Karpas-422 (cell line): ENCODE measurements at places on chromosomes 1 and 21.
A peak's percentile ranks its signal among the peaks of the same experiment; 100 is the strongest.

DNA sequence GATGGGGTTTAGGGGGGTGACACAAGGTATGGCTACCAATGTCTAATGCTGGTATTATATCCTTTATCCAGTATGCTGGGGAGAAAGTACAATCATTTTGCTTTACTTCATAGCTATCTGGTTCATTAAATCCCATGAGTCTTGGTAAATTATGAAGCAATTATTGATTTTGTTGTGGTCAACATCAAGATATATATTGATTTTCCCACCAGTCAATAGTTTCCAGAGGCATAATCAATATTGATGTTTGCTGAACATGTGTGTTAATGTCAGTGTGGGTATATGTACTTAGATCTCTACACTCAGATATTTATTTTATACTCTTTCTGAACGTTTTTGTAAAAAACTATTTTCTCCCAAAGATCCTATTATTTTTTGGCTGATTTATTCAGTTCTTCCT is 155.5 kb downstream of the BACH1 start:
- no peak for DNase-seq

- no peak for DNase-seq
Measured at GRCh38 chr1:227557962-227558725, 5.2 kb upstream of the ZNF678 start.

GRCh38 chr1:245234217-245235081 is 79.7 kb downstream of the KIF26B start:
- no peak for DNase-seq

DNA sequence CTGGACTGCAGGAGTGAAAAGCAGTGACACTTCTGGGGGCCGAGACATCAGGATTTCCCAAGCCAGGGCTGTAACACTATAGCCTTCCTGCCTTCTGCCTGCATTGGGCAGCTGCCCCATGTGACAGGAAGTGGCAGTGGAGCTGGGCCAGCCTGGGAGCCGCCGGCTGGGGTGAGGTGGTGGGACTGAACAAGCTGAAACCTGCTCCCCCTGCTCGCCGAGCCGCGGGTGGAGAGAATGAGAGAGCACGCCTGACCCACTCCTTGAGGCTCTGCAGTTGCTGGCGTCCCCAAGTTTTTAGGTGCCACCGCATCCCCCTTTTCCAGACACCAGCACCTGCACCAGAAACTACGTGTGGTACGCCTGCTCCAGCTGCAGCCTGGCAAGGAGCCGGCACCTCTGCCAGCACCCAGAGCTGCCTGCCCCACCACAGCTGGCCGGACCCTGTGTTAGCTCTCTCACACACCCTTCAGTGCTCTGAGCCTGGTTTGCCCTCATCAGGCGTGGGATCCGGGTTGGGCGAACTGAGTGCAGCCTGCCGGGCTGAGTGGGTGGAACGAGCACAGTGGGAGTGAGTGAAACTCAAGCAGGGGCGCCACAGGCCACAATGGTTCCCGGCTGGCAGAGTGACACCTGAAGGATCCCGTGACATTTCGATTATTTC is 119.4 kb downstream of the AKT3 start:
- DNase-seq, result no peak

- DNase-seq, result no peak
Measured at GRCh38 chr1:176752505-176752904, 289.5 kb downstream of the PAPPA2 start.

DNA sequence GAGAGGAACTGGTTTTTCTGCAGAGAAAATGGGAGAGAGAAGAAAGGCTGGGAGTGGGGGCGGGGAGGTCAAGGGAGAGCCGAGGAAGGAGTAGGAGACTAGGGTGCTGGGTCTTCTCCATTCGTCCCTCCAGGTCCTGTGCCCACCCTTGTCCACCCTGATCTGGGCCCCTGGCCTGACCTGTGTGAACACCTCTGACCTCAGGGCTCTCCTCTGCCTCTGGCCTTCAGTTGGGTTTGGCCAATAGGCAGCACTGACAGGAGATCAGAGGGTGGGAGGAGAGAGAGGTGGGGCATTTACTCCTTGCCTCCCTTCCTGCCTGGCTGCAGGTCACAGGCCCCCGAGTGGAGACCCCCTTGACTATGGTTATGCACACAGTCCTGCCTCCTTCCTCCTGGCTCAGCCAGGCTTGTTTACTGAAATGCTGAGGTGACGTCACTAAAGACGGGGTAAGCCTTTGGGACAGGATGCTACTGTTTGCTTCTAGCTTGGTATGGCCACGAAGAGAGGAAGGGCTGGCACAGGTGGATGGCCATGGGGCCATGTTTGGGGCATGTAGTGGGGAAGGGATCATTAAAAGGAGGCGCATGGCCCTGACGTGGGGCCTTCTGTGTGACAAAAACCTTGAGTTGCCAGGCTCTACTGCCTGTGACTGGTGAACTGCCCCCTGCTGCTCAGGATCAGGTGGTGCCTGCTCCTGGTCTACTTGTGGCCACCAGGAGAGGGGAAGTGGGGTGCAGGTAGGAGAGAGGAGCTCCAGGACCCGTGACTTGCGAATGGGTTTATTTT is 248.7 kb upstream of the CSF3R start:
- DNase-seq, result peak; percentile 75

- DNase-seq, result no peak
Measured at GRCh38 chr1:219858980-219859379, 69.4 kb downstream of the SLC30A10 start.

DNA sequence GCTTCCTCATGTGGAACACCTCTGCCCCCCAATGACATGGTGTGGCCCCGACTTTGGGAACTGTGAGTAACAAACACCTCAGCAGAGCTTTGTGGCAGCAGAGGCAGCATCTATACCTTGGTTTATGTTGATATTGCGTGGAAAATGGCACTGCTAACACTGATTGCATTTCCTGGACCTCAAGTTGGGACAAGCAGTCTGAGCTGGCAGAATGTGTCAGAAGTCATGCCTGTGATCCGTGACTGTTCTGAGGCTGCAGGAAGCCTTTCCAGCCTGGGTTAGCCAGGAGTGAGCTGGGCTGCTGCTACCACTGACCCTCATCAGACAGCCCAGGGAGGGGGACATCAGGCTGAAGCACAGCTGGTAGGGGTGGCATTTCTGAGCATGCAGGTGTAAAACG is 268.5 kb downstream of the KCNJ6 start:
- DNase-seq, result no peak

DNA sequence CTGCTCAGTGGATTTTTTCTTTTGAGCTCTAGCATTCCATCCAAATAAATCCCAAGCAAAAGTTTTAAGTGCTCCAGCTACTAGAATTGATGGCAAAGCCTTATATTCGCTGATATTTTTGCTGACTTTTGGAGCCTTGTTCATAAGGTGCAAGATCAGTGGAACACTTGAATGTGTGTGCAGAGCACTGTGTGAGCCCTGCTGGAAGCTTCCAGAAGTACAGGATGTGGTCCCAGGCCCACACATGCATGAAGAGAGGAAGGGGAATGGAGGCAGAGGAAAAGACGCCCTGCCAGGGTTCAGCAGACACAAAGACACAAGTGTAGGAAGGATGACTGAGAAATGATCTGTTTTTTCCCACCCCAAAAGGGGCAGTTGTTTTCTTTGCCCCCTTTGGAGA is 169.4 kb downstream of the KCNJ6 start:
- no peak for DNase-seq

- no peak for DNase-seq
Measured at GRCh38 chr1:228323401-228323800, 83.2 kb downstream of the TRIM11 start.

GRCh38 chr1:31551208-31551607 is 25.1 kb upstream of the TINAGL1 start:
- DNase-seq, result no peak

- DNase-seq, result no peak
Measured at GRCh38 chr1:228198977-228199590, 8.8 kb upstream of the OBSCN start.

DNA sequence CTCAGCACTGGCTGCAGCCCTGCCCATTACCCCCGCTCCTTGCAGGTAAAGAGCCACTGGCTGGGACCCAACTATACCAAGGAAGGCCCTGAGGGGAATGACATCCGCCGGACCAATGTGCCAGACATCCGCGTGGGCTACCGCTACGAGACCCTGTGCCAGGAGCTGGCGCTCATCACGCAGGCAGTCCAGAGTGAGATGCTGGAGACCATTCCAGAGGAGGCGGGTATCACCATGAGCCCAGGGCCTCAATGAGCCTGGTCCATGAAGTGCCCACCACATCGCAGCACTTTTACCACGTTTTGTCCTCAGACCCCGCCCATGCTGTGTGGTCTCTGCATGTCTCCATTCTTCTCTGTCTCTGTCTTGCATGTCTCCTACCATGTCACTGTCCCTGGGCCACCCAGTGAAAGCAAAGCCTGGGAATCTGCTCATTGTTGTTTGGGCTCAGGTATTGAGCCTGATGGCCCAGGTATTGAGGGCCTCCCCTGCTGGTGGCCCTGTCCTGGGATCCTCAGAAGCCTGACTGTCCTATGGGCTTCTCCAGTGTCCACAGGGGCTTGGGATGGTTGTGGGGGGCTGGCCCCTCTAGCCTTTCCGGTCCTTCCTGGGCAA is 11.4 kb downstream of the AMPD2 start:
- DNase-seq, result no peak

- DNase-seq, result no peak
Measured at GRCh38 chr1:236835491-236835890, 40.4 kb downstream of the MTR start.

- no peak for DNase-seq
Measured at GRCh38 chr21:44874497-44875315, 1.2 kb upstream of the PTTG1IP start.

DNA sequence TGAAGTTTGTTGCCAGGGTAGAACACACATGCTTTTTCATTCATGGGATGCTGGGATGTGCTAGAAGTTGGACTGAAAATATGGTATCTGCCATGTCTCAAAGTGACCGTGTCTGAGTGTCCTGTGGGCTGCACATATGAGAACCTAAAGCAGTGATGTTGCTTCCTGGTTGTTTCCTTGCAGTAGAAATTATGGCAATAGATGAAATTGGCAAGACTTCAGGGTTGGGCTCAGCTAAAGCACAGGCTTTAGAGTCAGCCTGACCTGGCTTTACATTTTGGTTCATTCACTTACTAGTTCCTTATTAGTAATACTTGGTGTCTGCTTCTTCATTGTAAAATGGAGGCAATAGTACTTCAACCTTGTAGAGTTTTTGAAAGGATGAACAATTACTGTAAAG is 2.2 kb downstream of the LAMC2 start:
- no peak for DNase-seq

GRCh38 chr1:26225033-26225831 is 8.8 kb upstream of the CEP85 start:
- DNase-seq, result no peak

DNA sequence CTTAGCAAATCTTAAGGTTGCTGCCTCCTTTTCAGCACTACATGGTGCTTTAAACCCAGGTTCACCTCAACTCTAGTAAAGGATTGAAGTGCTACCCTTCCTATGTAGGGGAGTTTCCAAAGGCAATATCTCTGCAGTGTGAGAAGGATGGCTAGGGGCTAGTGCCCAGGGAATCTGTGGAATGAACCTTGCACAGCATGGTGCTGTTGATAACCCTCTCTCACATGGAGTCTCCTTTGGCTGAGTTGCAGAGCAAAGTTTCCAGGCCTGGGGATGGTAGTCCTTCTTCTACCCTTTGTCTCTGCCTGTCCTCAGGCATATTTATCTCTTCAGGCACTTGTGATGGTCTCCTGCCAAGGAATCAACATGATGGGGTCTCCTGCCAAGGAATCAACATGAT is 59.4 kb downstream of the AXDND1 start:
- no peak for DNase-seq

DNA sequence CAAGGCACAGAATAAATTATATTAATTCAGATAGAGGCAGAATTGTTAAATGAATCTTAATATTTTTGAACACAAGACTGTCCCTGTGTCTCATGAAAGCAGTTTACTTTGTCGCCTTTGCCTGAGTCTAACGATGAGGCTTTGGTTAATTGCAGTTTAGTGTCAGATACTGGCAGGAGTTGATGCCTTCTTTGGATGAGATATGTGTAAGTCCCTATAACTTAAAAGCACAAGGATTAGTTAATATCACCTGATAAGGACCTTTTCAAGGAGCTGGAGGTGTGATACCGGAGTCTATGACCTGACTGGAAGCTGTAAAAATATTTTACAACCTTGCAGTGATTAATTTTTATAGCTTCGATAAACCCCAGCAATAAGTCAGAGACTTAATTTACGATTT is 2.0 kb upstream of the SIKE1 start:
- DNase-seq, result no peak

GRCh38 chr1:2474933-2475371 is 1.1 kb upstream of the PLCH2 start:
- no peak for DNase-seq

- DNase-seq, result peak; percentile 61
Measured at GRCh38 chr1:229856009-229856650, 210.9 kb upstream of the GALNT2 start.

GRCh38 chr1:158145173-158145719 is 35.4 kb upstream of the CD1D start:
- no peak for DNase-seq

DNA sequence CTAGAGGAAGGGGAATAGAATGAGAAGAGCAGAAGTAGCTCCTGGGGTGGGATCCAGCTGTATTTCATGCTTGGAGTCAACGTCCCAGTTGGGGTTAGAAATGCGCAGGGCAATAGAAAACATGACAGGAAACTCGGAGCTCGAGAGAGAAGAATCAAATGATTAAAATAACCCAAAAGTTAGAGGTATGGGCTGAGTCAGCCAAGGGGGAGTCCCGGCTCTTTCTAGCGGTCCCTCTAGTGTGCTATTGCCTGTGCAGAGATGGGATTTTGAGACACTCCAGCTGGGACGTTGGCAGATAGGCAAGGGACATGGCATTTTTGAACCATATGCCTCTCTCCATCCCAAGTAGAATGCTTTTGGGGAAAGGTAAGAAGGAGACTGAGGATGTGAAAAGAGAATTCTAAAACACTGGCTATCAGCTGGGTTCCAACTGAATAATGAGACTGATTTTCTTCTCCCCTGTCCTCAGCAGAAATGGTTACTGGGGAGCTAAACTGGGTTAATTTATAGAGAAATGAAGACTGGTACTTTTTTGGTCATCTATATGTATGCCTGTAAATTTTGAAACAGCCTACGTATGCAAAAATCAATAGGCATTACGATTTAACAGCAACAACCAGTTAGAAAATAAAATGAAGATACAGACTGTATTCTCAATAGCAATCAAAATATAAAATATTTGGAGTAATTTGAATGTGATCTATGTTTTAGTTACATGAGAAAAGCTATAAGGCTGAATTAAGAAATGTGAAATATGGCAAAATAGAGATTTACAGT is 7.0 kb upstream of the VPS26C start:
- DNase-seq, result no peak

DNA sequence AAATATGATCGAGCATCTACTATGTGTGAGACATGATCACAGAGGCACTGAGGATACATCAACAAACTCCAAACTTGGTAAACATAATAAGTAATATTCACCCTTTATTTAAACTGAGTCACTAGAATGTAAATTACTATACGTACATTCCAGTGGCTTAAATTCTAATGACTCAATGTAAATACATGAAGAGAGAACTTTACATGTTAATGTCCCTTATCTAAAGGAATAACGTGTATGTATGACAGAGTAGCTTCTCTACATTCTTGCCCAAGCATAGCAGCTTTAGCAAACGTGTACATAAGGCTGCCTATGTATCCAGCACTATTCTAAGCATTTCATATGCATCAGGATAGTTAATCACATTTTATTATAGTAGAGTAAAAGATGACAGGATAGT is 111.8 kb upstream of the CYYR1 start:
- DNase-seq, result no peak
